ENCODE measurements at places on chromosomes 12 and 14. TPM values are rescaled to one million over a fixed set of nuclear protein-coding genes. Genes with fewer than 3 reads are reported as not detected.

GRCh38 chr12:79217306-79217705 lies 352.7 kb downstream of the SYT1 start:
- H3K27ac ChIP-seq, result no peak overlapping the region
- H3K4me3 ChIP-seq, result no peak overlapping the region
- H3K27me3 ChIP-seq, result no peaks in the 10 kb centered on the region
- no peak for DNase-seq
- no peaks in the 10 kb centered on the region for H3K36me3 ChIP-seq

Gene ESR2
- total RNA-seq, result 0.27 TPM

Gene TBX5
- 0.42 TPM for total RNA-seq

Gene POTEG
- total RNA-seq, result not detected

DNA sequence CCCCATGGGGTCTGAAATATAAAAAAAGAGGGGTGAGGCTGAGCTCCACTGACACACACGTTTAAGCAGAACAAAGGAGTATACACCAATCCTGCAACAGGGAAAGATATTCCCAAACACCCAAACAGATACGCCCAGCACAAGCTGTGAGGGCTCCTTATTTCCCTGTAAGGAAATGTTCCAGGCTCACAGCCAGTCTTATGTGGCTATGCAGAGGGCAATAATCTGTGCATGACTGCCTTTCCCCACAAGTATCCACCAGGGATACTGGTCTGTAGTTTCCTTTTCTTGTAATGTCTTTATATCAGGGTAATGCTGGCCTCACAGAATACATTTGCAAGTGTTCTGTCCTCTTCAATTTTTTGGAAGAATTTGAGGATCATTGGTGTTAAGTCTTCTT lies 141.7 kb upstream of the DAAM1 start:
- no peaks in the 10 kb centered on the region for H3K4me1 ChIP-seq
- no peak overlapping the region for H3K4me3 ChIP-seq
- H3K27me3 ChIP-seq, result no peaks in the 10 kb centered on the region
- no peak overlapping the region for H3K27ac ChIP-seq
- H3K36me3 ChIP-seq, result no peaks in the 10 kb centered on the region
- no peak for DNase-seq

DNA sequence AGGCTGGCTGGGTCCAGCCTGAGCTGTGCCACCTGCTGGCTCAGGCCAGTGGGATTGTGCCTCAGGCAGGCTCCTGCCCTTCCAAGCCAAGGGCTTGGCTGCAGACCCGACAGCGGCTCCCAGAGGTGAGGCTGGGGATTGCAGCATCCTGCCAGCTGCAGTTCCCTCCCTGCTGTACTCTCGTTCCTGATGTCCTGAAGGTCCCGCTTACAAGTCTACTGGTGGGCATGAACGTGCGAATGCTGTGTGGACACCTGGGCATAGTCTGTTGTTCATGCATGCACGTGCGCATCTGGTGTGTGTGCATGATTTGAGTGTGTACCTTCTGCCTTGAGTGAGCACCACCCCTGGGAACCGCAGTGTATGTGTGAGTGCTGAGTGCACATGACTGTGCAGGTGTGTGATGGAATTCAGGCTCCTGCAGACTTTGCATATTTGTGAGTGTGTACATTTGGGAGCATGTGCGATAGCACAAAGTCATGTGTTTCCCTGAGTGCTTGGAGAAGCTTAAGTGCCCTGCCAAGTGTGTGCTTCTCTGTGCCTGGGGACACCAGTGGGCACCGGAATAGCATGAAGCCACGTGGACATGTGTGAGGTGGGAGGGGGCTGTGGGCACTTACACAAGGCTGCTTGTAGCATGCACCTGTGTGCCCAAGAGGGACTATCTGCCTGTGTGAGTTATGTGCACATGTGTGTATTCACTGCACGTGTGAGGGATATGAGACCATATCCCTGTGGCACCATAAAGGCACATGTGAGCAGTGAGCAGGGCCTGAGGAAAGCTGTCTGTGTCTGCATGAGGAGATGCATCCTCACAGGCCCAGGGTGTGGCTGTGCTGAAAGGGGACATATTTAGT lies 19.3 kb upstream of the KRT7 start:
- no peaks in the 10 kb centered on the region for H3K4me1 ChIP-seq
- H3K27me3 ChIP-seq, result no peaks in the 10 kb centered on the region
- H3K27ac ChIP-seq, result no peak overlapping the region
- no peaks in the 10 kb centered on the region for H3K36me3 ChIP-seq
- no peak overlapping the region for H3K4me3 ChIP-seq
- peak; percentile 85 for DNase-seq

Gene PEX5
- total RNA-seq, result 45.6 TPM

DNA sequence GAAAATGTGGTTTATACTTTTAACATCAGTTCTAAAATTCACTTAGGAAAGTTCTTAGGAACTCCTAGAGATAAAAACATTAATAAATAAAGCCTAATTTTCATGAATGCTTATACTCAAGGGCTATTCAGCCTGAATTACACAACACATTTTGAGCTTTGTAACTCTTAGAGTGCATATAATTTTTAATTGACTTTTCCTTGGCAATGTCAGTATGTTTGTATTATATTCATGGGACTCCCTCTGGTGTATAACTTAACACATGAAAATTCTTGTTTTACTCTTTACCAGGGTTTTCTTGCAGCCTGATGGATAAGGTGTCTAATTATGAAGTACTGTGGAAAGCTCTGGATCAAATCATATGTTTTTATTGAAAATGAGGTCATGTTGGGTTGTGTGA lies 150.6 kb upstream of the HMGA2 start:
- no peak overlapping the region for H3K4me3 ChIP-seq
- H3K27ac ChIP-seq, result no peak overlapping the region
- DNase-seq, result no peak
- H3K27me3 ChIP-seq, result no peaks in the 10 kb centered on the region

DNA sequence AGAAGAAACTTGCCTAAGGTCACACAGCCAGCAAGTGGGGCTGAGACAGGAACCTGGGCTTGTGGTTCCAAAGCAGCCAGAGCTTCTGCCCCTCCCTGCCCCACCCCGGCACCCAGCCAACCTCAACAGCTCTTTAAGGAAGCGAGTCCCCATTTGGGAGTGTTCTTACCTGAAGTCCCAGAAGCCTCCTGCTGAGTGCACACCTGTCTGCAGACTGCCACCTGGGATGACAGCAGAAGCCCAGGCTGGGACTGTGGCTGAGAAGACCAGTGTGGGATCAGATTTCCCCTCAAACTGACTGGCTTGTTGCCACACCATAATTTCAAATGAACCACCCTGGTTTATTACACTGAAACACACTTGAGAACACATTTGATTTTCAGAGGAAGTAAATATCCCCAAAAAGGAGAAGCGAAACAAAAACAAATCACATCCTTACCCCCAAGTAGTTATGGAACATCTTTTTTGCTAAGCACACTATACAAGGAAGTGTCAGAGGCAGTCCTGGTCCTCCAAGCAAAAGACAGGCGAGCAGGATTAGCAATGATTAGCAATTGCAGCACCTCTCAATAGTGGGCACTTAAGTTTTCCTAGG lies 6.3 kb upstream of the RIN3 start:
- no peak for DNase-seq
- no peaks in the 10 kb centered on the region for H3K36me3 ChIP-seq
- H3K4me1 ChIP-seq, result no peaks in the 10 kb centered on the region
- no peaks in the 10 kb centered on the region for H3K27me3 ChIP-seq
- H3K27ac ChIP-seq, result no peak overlapping the region

- H3K27ac ChIP-seq, result peak overlapping the region; percentile 95
- peak overlapping the region; percentile 94 for H3K4me3 ChIP-seq
- H3K4me1 ChIP-seq, result no peaks in the 10 kb centered on the region
- no peaks in the 10 kb centered on the region for H3K36me3 ChIP-seq
- H3K27me3 ChIP-seq, result no peaks in the 10 kb centered on the region
These were observed 1.0 kb upstream of the SAMD4A start for GRCh38 chr14:54565785-54566409.

Gene SCNN1A
- total RNA-seq, result 2.4 TPM

DNA sequence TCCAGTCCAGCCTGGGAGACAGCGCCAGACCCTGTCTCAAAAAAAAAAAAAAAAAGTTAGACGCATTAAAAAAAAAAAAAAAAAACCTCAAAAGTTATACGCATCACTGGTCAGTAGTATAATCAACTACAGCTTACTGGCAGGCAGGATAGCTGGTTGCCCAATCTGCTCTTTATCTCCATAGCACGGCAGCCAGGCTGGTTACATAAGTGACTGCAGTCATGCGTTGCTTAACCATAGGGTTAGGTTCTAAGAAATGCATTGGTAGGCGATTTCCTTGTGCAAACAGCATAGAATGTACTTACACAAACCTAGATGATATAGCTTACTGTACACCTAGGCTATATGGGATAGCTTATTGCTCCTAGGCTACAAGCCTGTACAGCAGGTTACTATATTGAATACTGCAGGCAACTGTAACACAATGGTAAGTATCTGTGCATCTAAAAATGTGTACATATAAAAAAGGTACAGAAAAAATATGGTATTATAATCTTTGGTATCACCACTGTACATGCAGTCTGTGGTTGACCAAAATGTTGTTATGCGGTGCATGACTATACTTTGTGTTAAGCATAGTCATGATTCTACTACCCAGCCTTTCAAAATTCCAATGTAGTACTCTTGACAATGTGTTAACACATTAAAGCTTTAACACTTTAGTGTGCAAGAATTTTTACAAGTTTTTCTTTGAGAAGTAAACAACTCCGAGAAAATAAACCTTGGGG lies 8.1 kb downstream of the L2HGDH start:
- no peak overlapping the region for H3K4me3 ChIP-seq
- H3K36me3 ChIP-seq, result peaks cover 3% of the 10 kb centered on the region
- H3K27me3 ChIP-seq, result no peaks in the 10 kb centered on the region
- peaks cover 2% of the 10 kb centered on the region for H3K4me1 ChIP-seq
- H3K27ac ChIP-seq, result no peak overlapping the region

GRCh38 chr12:111445726-111446581 lies 40.2 kb downstream of the SH2B3 start:
- no peak overlapping the region for H3K4me3 ChIP-seq
- no peaks in the 10 kb centered on the region for H3K36me3 ChIP-seq
- DNase-seq, result no peak
- H3K27ac ChIP-seq, result no peak overlapping the region

Gene EML1
- 62.0 TPM for total RNA-seq

DNA sequence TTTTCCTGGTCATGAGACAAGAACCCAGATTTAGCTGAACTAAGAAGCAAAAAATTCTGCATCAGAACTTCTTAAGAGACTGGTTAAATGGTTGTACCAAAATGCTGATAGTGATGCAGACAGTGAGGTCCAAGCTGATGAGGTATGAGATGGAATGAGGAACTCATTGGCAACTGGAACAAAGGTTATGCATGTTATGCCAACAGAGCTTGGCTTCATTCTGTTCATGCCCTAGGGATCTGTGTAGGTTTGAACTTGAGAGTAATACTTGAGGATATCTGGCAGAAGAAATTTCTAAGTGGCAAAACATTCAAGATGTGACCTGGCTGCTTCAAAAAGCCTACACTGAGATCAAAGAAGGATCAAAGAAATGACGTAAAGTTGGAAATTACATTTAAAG lies 398.0 kb downstream of the FSCB start:
- H3K36me3 ChIP-seq, result no peaks in the 10 kb centered on the region
- no peaks in the 10 kb centered on the region for H3K27me3 ChIP-seq
- no peak for DNase-seq
- H3K4me1 ChIP-seq, result no peaks in the 10 kb centered on the region

Gene ASCL1
- total RNA-seq, result not detected

DNA sequence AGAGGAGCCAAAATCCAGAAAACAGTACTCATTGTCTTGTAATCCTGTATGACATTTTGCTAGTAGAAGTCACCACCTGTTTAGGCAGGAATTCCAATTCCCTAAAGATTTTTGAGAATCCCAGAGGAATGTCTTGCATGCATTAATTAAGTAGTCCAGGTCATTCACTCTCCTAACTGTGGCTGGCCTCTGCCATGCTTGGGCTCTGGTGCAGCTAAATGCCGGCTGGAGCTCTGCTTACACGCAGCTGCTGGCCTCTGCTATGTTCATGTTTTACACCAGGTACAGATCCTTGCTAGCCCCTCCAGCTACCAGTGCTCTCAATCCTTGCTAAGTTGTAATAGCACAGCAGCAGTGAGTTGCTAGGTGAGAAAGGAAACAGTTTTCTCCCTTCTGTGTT lies 16.3 kb upstream of the HIF1A start:
- DNase-seq, result no peak
- H3K36me3 ChIP-seq, result no peaks in the 10 kb centered on the region
- H3K27me3 ChIP-seq, result no peaks in the 10 kb centered on the region
- H3K27ac ChIP-seq, result no peak overlapping the region
- no peak overlapping the region for H3K4me3 ChIP-seq
- no peaks in the 10 kb centered on the region for H3K4me1 ChIP-seq

Gene PMCH
- not detected for total RNA-seq

- peak; percentile 77 for DNase-seq
- no peaks in the 10 kb centered on the region for H3K4me1 ChIP-seq
- no peak overlapping the region for H3K27ac ChIP-seq
These were observed 93.7 kb downstream of the B4GALNT3 start for GRCh38 chr12:553216-554000.

- H3K27me3 ChIP-seq, result no peaks in the 10 kb centered on the region
- H3K36me3 ChIP-seq, result no peaks in the 10 kb centered on the region
- H3K4me1 ChIP-seq, result no peaks in the 10 kb centered on the region
- DNase-seq, result no peak
These were observed 194.3 kb downstream of the CPNE8 start for GRCh38 chr12:38711054-38711453.

Gene P2RX4
- 32.0 TPM for total RNA-seq

DNA sequence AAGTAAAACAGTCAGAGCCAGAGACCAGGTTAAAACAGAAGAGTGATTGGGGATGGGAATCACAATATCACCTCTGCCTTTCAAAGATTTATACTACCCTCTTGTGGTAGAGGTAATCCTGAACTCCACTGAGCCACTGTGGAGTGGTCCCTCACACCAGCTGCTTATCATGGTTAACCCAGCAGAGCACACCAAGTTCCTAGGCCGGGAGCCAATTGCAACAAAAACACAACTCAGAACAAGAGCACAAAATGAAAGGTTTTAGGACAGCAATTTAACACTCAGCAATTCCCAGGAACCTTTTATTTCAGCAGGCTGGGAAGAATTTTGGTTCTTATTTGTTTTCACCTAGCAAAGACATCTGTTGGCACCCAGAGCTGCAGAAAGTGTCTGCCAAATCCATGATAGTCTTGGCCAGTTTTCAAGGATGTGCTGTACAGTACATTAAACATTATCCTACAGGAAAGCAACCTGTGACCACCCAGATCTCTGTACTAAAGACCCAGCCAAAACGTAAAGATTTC lies 220.5 kb upstream of the ATXN7L3B start:
- no peak overlapping the region for H3K4me3 ChIP-seq
- no peak for DNase-seq
- no peak overlapping the region for H3K27ac ChIP-seq
- no peaks in the 10 kb centered on the region for H3K36me3 ChIP-seq
